ENCODE measurements at places on chromosomes 5 and 9. TPM values are rescaled to one million over a fixed set of nuclear protein-coding genes. Genes with fewer than 3 reads are reported as not detected.

- peaks cover 39% of the 10 kb centered on the region for H3K4me1 ChIP-seq
- DNase-seq = no peak
- peak overlapping the region; percentile 16 for H3K27ac ChIP-seq
- H3K27me3 ChIP-seq = no peaks in the 10 kb centered on the region
Measured at GRCh38 chr9:34652602-34653000, 616 bp downstream of the IL11RA start.

DNA sequence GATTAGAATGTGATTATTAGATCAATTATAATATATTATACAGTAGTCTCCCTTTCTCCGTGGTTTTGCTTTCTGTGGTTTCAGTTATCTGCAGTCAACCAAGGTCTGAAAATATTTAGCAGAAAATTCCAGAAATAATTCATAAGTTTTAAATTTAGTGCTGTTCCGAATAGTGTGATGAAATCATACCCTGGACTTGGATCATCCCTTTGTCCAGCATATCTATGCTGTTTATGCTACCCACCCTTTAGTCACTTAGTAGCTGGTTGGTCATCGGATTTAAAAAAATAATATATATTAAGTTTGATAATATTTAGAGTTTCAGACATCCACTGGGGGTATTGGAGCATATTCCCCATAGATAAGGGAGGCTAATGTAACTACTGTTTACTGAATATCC lies 19.6 kb downstream of the RMI1 start:
- H3K4me1 ChIP-seq = peaks cover 10% of the 10 kb centered on the region
- no peak overlapping the region for H3K27ac ChIP-seq
- no peak overlapping the region for H3K4me3 ChIP-seq
- no peak for DNase-seq
- H3K36me3 ChIP-seq = no peaks in the 10 kb centered on the region
- no peaks in the 10 kb centered on the region for H3K27me3 ChIP-seq

DNA sequence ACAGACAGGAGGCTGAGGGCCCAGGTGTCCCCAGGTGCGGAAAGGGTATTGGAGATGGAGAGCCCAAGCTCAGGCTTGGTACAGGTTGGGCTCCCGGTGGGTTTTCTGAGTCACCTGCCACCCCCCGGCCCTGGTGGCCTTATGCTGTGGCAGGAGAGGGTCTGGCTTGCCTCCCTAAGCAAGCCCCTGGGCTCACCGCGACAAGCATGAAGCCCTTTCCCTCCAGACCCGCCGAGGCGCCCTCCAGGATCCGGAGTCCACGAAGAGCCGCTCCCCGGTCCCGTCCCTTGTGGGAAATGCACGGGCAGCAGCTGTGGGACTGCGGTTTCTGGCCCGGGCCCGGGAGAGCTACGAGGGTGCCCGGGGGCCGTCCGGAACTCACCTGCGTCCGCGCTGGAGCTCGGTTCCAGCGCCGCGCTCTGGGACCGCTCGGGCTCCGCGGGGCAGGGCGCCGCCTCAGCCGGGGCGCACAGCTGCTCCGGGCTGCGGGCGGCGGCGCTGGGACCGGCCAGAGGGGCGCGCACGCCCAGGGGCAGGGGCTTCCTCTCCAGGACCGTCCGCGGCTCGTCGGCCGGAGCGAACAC lies 757 bp downstream of the SAPCD2 start:
- H3K36me3 ChIP-seq = no peaks in the 10 kb centered on the region
- no peak overlapping the region for H3K4me3 ChIP-seq
- H3K27me3 ChIP-seq = no peaks in the 10 kb centered on the region
- DNase-seq = no peak

DNA sequence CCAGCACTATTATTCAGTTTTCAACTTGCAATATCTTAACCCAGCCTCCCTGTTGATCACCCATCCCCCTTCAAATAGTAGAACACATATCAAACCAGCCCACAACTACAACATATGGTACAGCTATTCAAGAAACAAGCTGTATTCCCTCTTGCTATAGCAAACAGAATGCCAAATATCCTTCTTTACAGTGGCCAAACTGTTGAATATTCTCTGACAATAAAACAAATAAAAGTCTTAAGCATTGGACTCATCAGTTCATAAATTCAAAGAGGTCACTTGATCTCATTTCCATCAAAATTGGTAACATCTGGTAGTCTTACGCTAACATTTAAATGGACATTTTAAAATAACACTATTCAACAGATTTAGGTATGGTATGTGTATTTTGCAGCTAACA lies 350.8 kb downstream of the EFNA5 start:
- H3K27ac ChIP-seq = no peak overlapping the region
- H3K4me1 ChIP-seq = no peaks in the 10 kb centered on the region
- H3K36me3 ChIP-seq = no peaks in the 10 kb centered on the region

- H3K27me3 ChIP-seq = no peaks in the 10 kb centered on the region
- DNase-seq = no peak
- peaks cover 53% of the 10 kb centered on the region for H3K4me1 ChIP-seq
- no peak overlapping the region for H3K4me3 ChIP-seq
Measured at GRCh38 chr5:98906756-98907355, 22.0 kb downstream of the CHD1 start.

DNA sequence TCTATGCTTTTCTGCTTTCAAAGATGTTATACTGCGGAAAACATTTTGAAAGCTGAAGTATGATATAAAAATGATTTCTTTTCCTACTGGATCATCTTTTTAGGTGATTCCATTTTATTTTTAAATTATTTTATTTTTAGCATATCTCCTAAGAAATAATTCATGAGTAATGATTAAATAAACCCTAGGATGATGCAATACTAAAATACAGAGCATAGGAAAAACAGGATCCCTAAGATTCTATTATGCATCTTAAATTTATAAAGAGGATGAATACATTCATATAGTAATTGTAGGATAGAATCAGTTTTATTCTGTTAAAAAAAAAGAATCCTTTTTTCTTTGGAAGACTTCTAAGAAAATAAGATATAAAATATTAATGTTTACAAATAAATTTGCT lies 10.9 kb downstream of the POLK start:
- no peak overlapping the region for H3K27ac ChIP-seq
- DNase-seq = no peak
- peaks cover 30% of the 10 kb centered on the region for H3K4me1 ChIP-seq
- no peaks in the 10 kb centered on the region for H3K27me3 ChIP-seq
- H3K4me3 ChIP-seq = no peak overlapping the region

DNA sequence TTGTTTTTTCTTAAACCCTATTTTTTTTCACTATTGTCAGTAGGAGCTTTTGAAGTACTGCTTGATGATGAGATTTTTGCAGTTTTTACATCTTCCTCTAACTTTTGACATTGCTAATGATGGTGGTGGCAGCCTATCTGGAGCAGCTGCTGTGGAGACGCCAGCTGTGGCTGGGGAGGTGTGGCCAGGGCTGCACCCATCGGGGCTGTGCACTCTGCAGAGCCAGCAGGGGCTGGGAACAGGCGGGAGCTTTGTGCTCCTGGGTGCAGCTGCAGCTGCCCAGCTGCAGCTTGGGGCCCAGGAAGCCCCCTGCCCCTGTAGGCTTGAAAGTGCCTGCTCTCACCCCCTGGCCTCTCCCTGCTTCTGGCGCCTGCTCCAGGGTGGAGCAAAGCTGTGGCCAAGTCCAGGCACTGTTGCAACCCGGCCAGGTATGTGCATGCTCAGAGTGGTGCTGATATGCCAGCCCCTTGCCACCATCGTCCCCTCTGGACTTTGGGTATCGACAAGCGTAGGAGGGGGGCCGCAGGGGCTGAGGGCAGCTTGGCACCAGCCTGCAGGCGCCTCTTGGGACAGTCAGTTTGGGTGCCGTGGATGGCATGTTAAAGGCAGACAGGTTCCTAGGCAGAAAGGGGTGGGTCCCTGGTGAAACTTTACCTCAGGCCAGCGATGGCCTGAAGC lies 39.2 kb downstream of the FER start:
- no peaks in the 10 kb centered on the region for H3K36me3 ChIP-seq
- no peaks in the 10 kb centered on the region for H3K27me3 ChIP-seq
- H3K27ac ChIP-seq = no peak overlapping the region
- H3K4me3 ChIP-seq = no peak overlapping the region
- DNase-seq = no peak

DNA sequence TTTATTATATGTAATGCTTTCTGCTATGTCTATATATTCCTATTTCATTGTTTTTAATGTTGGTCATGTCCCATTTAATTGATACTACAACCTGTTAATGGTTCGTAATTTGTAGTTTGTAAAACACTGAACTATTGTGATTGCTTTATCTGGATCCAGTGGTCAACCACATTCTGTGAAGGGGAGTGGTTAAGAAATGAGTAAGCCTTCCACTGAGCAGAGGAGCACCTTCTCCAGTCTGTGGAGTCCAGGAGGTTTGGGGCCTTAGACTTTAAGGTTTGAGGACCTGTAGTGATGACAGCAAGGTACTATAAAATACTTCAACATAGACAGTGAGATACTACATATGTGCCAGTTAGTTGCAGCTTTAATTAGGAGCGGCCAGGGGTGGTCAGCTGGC lies 67.7 kb upstream of the RAD23B start:
- no peaks in the 10 kb centered on the region for H3K36me3 ChIP-seq
- H3K27me3 ChIP-seq = no peaks in the 10 kb centered on the region
- peaks cover 7% of the 10 kb centered on the region for H3K4me1 ChIP-seq

DNA sequence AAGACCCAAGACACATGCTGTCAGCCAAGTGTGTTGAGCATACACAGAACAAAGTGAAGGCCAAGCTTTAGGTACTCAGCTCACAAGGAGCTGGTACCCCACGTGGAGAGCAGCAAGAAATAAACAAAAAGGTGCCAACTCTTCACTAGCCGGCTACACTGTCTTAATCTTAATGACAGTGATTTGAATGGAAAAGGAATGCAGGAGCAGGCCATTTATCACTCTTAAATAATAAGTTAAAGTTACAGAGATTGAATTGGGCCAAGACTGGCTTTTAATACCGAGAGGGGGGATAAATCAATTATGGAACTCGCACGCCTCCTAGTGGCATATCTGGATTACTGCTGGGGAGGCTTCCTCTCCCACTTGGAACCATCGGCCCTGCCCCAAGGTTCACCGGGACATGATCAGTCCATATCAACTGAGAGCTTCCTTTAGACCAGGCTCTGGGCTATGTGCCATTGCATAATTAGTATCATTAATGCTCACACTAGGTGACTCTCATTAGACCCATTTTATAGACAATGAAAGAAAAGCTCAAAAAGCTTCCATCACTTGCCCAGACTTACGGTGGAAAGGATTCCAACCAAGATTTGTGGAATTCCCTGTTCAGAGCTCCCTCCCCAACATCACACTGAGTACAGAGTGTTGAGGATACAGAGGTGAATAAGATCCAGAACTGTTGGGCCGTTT lies 94.0 kb downstream of the ACTL7B start:
- no peaks in the 10 kb centered on the region for H3K27me3 ChIP-seq
- no peaks in the 10 kb centered on the region for H3K4me1 ChIP-seq
- no peak overlapping the region for H3K27ac ChIP-seq
- H3K36me3 ChIP-seq = no peaks in the 10 kb centered on the region
- DNase-seq = peak; percentile 10

GRCh38 chr5:180180846-180181245 lies 28.2 kb downstream of the RASGEF1C start:
- H3K27ac ChIP-seq = no peak overlapping the region
- no peak for DNase-seq
- H3K4me3 ChIP-seq = no peak overlapping the region
- no peaks in the 10 kb centered on the region for H3K27me3 ChIP-seq
- H3K36me3 ChIP-seq = no peaks in the 10 kb centered on the region
- H3K4me1 ChIP-seq = no peaks in the 10 kb centered on the region

DNA sequence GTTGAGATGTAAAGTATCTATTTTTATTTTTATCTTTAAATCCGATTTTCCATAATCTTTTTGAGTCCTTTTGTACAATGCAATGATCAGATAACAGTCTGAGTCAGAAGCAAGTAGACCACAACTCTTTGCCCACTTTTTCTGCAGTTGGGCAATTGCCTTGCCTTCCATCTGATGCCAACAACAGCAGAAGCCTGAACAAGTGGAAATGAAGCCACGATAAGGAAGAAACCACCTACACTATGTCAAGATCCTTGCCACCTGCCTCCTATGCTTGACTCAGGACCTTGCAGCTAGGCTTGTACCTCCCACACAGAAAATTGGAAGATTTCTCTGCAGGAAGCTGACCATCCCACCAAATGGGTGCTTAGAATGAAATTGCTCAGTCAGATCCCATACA lies 78.6 kb downstream of the ANXA1 start:
- H3K27me3 ChIP-seq = no peaks in the 10 kb centered on the region
- DNase-seq = no peak
- no peaks in the 10 kb centered on the region for H3K36me3 ChIP-seq

DNA sequence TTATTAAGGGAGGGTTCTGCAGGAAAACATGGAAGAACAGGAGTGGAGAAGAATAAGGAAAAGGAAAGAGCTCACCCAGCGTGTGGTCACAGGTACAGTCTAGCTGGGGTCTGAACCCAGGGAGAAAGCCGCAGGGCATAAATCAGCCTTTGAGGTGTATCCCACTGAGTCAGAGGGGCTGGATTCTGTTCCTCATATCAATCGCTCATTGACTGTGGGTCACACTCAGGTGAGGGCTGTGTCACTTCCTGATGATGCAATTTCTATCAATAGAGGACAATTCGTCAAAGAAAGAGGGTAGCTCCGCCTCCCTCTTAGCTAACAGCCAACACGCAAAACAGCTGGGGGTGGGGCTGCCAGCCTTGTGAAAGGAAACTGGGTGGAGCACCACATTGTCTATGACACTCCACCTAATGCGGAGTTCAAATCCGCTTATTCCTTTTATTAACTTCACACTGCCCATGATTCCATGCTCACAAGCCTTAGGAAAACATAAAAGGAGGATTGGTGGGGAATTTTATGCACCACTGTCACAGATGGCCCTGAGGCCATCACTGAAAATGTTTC lies 176.2 kb downstream of the ICE1 start:
- DNase-seq = no peak
- no peaks in the 10 kb centered on the region for H3K4me1 ChIP-seq
- no peaks in the 10 kb centered on the region for H3K36me3 ChIP-seq
- no peak overlapping the region for H3K4me3 ChIP-seq

GRCh38 chr5:167232675-167233311 lies 1058.7 kb upstream of the WWC1 start:
- no peak overlapping the region for H3K27ac ChIP-seq
- no peaks in the 10 kb centered on the region for H3K36me3 ChIP-seq
- no peak overlapping the region for H3K4me3 ChIP-seq
- H3K4me1 ChIP-seq = no peaks in the 10 kb centered on the region

DNA sequence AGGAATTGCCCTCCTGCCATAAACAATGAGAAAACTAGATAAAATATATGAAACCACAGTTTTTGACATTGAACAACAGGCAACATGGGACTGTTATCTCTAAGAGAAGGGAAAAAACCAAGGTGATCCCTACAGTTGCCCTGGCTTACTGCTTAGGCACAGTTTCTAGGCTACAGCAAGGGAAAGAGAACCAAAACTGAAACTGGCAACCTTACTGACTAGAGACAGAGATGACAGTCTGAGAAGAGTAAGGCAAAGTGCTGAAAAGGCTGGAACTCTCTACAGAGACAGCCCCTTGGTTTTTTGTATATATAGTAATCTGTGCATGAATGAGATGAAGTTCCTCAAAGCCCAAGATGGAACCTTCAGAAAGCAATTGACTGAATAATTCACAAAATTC lies 36.2 kb upstream of the REEP2 start:
- no peak overlapping the region for H3K27ac ChIP-seq
- no peak for DNase-seq
- H3K4me1 ChIP-seq = no peaks in the 10 kb centered on the region
- H3K4me3 ChIP-seq = no peak overlapping the region

Gene GHR
- total RNA-seq = not detected

Gene RNF183
- not detected for total RNA-seq

Gene PCDHB4
- total RNA-seq = not detected

Gene NAIP
- total RNA-seq = 40.8 TPM

Gene LEAP2
- total RNA-seq = 8.8 TPM

Gene PCDHGA12
- total RNA-seq = 0.11 TPM
